MG63 (cell line): ENCODE measurements at places on chromosomes 13 and 19.

DNA sequence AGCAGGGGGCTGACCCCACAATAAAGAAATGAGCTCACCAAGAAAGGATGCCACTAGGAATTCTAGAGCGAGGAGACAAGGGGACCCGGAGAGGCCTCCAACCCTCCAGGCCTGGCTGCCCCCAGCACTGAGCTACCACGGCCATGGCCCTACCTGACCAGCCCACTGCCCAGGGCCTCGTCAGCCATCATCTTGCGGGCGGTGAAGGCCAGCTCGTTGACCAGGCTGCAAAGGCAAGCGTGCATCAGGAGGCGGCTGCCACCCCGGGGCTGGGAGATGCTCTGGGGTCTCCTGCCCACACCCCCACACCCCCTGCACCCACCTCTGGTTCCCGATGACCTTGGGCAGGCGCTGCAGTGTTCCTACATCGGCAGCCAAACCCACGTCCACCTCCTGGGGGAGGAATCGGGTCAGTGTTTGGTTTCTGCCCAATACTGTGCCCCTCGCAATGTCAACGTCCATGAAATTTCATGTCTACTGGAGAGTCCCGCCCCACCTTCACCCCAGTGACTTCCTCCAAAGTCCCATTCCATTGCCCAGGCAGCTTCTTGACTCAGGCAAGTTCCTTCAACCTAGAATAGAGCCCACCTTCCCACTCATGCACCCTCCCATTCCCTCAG, 3.5 kb upstream of the LGALS4 start:
- no peak for DNase-seq

GRCh38 chr19:2454962-2455850, 1.6 kb downstream of the LMNB2 start:
- DNase-seq: no peak

- no peak for DNase-seq
Observed at GRCh38 chr13:43879755-43880181, at the start of gene LACC1. Gene LACC1, plus strand, starts transcription at chr13:43879904. Its CDS starts 1,082 bp downstream, at chr13:43880986.

DNA sequence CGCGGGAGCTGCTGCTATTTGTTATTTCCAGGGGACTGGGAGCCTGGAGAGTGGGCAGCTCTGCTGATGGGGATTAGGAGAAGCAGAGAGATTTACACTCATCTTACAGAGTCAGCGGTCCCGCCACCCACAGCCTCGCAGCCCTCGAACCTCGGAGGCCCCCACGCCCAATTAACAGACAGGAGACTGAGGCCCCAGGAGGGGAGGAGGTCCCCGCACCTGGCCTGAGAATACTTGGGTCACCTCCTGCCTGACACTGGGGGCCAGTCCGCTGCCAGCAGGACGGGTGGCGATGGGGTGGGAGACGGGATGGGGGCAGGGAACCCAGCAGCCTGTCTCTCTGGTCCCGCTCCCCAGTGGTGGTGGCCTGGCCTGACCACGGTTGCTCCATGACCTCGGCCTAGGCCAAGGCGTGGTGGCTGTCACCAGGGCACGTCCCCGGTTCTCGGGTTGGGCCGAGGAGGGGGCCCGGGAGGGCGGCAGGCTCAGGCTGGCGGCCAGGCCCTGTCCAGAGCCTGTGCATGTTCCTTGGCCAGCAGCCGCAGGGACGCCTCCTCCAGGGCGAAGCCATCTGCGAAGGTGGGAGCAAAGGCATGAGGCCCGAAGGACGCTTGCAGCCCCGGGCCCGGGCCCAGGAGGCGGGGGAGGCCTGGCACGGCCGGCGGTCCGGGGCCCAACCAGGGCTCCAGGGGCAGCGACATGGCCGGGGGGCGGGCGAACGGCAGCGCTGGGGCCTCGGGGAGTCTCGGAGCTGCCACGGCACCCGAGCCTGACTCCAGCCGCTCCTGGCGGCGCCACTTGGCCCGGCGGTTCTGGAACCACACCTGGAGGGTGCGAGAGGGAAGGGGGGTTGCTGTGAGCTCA, 1.7 kb downstream of the RAX2 start:
- DNase-seq: no peak

- DNase-seq: no peak
Observed at GRCh38 chr19:29292153-29292552, 79.2 kb upstream of the UQCRFS1 start.
